ENCODE measurements at places on chromosomes 12 and 14.

DNA sequence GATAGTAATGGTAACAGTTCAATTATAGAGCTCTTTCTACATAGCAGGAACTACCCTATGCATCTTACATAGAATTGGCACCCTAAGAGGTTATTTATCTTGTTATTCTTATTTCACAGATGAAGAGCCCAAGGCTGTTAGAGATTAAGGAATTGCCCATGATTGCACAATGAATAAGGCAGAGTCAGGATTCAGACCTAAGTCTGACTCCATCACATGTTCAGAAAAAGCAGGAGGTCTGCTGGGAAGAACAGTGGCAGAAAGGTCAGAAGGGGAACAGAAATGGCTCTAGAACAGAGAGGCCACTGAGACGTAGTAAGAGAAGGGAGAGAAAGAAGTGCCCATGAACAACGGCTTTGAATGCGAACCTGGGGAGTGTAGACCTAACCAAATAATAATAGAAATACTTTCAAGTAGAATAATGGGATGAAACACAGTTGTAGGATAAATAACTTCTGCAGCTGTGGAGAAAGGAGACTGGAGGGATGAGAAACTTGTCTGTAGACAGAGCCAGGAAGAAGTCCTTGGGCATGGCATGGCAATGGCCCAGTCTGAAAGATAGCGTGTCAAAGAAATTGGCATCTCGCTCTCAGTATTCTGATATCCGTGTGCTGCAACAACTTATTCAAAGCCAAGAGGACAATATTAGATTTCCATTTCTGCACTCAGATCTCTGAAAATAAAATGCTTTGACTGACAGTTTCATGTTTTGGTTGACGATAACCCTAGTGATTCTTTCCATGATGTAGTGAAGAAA is 17.6 kb downstream of the MYBPC1 start:
- DNase-seq, result no peak

DNA sequence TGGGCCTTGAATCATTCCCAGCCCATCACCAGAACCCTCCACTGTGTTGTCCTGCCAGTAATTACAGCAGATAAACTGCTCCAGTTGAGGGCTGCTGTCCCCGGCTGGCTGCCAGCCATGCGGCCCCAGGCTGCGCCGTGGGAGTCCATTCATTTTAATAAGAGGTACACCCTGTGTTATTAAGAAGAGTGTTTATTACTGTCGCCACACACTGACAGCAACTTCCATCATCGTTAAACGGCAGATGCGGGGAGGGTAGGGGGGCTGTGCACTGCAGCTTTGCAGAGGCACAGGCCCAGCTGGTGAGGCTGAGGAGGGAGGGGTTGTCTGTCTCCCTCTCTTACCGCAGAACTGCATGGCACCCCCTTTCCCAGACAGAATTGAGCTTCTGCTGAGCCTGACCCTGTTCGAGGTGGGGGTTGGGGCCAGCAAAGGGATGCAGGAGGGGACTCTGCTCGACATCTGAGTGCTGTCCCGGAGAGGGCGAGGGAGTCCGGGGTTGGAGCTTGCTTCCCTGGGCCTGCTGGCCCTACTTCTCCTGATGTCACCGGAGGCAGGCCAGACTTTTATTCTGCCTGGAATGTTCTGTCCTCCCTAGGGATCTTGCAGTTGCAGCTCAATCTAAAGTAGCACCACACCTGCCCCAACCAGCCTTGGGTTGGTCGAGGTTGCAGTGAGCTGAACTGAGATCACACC is 33.8 kb upstream of the GPATCH2L start:
- no peak for DNase-seq

DNA sequence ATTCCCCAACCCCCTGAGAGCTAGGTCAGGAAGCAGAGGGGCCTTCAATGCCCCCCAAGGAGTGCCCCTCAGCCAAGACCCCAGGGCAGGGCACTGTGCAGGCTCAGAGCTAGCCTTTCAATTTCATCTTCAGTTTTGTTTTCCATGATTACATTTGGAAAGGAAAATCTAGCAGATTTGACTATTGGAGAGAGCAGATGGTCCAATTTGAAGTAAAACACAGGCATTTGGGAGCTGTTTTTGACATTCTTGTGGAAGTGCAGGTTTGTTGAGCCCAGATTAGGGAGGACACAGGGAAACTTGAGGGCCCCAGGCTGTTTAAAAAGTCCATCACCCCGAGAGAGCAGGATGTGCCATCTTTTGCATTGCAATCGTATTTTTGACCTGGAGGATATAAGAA is 58.6 kb upstream of the GPATCH2L start:
- no peak for DNase-seq

DNA sequence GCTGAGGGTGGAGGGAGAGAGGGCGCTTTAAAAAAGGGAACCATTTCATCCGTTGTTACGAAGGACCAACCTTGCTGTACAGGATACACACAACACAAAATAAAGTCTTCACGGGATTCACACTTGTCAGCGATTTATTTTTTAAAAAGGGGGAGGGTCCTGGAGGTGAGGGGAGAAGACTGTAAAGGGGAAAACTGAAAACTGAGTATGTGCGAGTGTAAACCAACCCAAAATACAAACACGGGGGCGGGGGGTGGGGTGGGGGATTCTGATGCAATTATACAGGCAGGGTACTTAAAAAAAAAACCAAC is 499 bp upstream of the PRKAG1 start:
- DNase-seq, result no peak

DNA sequence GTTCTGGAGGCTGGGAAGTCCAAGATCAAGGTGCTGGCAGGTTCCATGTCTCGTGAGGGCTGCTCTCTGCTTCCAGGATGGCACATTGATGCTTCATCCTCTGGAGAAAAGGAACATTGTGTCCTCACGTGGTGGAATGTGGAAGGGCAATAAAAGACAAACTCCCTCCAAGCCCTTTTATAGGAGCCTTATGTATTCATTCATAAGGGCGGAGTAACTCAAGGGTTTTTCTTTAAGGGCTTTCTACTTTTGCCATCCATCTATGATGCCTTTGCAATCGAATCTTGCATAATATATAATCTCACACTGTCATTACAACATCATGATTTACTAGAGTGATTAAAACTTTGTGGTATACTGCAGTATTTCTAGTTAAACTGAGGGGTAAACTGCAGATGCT is 132.7 kb upstream of the DDHD1 start:
- DNase-seq, result no peak

DNA sequence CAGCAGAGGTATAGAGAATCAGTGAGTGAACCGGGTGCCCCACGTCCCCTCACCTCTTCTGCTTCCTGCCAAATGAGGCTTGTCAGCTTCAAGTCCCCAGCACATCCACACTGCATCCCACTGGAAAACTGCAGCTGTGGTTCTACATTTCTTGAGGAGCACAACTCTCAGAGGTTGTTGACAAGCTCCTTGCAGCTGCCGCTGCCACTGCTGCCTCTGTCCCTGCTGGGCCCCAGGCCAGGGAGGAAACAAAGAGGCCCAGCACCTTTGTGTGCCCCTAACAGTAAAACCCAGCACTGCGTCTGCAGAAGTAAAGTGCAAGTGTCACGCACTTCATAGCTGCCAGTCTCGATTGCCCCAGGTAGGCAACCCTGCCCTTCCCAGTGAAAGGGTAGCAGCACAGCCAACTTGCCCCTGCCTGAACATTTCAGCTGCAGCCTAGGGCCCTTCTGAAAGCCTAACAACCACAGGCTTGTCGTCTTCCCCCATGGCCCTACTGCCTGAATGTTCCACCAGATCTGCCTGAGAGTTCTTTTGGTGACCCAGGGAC is 1162.1 kb upstream of the USP15 start:
- no peak for DNase-seq

DNA sequence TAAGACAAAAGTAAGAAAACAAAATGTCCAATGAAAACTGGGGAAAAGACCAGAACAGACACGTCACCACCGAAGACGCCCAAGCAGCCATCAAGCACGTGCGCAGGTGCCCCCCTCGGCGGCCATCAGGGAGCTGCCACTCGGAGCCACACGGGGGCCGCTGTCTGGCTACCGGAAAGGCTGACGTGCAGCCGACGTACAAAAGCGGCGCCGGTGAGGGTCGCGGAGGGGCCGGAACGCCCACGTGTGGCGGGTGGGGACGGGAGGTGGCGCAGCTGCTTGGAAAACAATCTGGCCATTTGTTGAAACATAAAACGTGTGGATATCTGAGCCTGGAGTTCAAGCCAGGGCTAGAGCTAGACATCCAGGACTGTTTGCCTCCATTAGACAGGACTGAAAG is 60.7 kb downstream of the GALNT9 start:
- no peak for DNase-seq

DNA sequence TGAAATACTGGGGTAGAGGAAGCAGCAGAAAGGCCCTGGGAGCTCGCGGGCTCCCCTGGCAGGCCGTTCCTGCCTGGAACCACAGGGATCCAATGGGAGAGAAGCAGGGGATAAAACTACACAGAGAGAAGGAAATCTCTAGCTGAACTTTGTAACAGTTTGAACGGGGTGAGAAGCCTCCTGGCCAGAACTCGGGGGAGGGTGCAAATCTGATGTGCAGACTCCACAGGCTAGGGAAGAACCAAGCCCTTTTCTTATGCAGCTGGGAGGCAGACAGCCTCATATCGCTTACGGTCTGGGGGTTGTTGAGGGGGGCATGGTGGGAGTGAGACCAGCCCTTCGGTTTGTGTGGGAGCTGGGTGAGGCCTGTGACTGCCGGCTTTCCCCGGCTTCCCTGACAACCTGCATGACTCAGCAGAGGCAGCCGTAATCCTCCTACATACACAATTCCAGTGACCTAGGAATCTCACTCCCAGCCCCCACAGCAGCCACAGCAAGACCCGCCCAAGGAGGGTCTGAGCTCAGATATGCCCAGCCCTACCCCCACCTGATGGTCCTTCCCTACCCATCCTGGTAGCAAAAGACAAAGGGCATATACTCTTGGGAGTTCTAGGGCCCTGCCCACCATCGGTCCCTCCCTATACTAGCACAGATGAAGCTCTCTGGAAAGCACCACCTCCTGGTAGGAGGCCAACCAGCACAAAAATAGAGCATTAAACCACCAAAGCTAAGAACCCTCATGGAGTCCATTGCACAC is 143.0 kb downstream of the TMTC1 start:
- DNase-seq, result no peak

- no peak for DNase-seq
Measured at GRCh38 chr14:89163031-89163636, 253.9 kb downstream of the FOXN3 start.

- no peak for DNase-seq
Measured at GRCh38 chr12:60394665-60395064, 798.8 kb downstream of the SLC16A7 start.

GRCh38 chr14:61598980-61599379 is 96.3 kb upstream of the HIF1A start:
- DNase-seq, result no peak

Data from ascending aorta (tissue), 2 donors.